ENCODE measurements at places on chromosomes 7 and 10.

DNA sequence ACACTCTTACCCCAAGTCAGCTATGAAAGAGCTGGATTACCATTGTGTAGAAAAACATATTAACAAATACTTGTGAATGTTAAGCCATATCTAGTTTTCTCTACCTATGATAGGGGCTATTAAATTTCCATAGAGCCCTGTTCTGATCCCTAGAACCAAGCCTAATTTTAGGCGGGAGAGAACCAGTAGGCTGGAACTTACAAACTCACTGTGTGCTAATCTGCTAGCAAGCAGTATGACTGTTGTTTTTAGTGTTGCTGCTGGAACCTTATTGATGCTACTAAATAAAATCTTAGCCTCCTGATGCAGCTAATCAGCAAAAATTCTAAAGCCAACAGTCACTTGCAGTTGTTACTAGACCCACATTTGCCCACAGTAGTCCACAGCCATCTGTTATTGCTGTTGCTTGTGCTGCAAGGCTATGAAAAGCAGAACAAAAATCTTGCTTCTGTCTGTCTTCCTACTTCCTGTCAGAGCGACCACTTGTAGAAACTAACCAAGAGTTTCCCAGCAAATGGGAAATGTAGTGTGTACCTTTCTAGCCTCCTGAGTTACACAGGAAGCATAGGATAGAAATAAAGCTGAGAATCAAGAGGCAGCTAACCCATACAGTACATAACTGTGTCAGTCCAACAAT is 368.4 kb downstream of the ARL4A start:
- H3K4me1 ChIP-seq = no peaks in the 10 kb centered on the region
- no peak overlapping the region for H3K27ac ChIP-seq
- H3K36me3 ChIP-seq = no peaks in the 10 kb centered on the region

DNA sequence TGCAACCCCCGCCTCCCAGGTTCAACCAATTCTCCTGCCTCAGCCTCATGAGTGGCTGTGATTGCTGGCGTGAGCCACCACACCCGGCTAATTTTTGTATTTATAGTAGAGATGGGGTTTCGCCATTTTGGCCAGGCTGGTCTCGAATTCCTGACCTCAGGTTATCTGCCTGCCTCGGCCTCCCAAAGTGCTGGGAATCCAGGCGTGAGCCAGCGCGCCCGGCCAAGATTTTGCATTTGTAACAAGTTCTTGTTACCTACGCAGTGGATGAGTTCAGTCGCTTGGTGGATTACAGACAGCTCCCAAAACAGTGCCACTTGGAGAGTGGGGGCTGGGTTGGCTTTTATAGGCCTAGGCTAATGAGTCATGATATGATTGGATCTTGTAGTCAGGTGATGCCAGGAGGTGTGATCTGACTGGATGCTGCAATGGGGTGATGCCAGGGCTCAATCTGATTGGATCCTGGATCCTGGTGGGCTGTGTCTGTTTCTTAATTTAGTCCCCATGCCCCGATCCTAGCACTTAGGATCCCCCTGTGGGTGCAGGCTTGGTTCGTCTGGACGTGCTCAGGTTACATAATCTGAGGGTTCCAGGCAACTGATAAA is 20.3 kb downstream of the SBDS start:
- no peak overlapping the region for H3K4me3 ChIP-seq
- DNase-seq = no peak
- no peak overlapping the region for H3K27ac ChIP-seq
- H3K4me1 ChIP-seq = no peaks in the 10 kb centered on the region
- no peaks in the 10 kb centered on the region for H3K27me3 ChIP-seq
- H3K36me3 ChIP-seq = no peaks in the 10 kb centered on the region

GRCh38 chr10:1070919-1071318 is 14.7 kb downstream of the WDR37 start:
- no peak overlapping the region for H3K4me3 ChIP-seq
- DNase-seq = no peak
- H3K27ac ChIP-seq = no peak overlapping the region
- peaks cover 30% of the 10 kb centered on the region for H3K36me3 ChIP-seq
- H3K27me3 ChIP-seq = no peaks in the 10 kb centered on the region
- peaks cover 5% of the 10 kb centered on the region for H3K4me1 ChIP-seq

GRCh38 chr7:51310131-51310583 is 6.5 kb downstream of the COBL start:
- H3K4me3 ChIP-seq = no peak overlapping the region
- peak overlapping the region; percentile 50 for H3K27ac ChIP-seq
- peaks cover 79% of the 10 kb centered on the region for H3K4me1 ChIP-seq
- H3K36me3 ChIP-seq = no peaks in the 10 kb centered on the region
- no peak for DNase-seq
- H3K27me3 ChIP-seq = no peaks in the 10 kb centered on the region

DNA sequence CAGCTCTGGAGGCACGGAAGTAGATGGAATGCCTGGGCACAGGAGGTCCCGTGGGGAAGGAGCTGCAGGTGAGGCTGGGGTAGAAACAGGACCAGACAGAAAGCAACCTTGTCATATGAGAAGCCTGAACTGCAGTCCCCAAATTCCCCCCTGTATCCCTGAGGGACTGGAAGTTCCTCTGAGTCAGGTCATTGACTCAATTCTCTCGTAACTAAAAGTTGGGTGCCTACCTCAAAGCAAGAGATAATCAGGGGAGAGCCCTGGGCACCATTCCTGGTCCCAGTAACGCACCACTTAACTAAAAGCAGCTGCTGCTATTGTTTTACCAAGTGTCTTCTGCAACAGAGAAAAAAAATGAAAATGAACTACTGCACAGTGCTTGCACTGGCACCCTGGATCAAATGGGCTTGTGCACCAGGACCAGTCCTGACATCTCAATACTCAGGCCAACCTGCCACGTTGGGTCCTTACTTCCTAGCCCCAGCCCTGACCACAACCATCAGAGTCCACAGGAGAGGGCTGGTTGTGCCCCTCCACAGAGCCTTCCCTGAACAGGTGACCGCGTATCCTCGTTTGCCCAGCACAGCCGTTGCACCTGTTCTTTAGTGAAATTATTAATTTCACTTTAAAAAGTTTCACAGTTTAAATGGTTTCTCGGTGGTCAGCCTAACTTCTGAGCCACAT is 79.3 kb downstream of the GRID1 start:
- no peak for DNase-seq
- H3K27me3 ChIP-seq = no peaks in the 10 kb centered on the region
- H3K4me1 ChIP-seq = no peaks in the 10 kb centered on the region

DNA sequence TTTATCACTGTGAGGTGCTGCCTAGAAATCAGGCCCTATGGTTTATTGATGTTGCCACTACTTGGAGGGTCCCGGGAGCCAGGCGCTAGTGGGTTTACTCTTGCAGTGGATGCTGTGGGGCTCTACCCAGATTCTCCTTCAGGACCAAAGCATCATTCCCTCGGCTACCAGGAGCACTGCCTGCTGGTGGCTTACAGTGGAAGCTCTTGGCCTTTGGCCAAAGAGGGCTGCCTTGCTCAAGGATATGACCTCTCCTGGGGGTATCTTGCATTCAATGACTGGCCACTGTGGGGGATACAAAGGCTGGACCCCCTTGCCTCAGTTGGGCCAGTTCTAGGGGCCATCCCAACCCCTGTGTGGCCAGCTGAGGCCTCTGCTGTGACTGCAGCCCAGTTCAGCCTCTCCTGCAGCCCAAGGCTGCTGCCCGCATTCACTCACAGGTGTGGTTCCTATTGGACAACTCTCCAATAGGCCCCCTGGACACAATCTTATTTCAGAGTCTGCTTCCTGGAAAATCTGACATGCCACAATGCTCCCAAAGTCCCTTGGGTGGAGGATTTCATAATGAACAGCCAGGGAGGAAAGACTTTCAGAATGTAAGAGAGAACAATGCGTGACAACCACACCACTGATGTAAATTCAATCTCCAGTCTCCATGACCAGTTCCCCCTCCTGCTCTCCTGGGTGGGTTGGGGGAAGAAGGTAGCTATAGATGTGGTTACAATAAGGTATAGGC is 196.3 kb downstream of the SNX10 start:
- no peaks in the 10 kb centered on the region for H3K27me3 ChIP-seq
- H3K36me3 ChIP-seq = no peaks in the 10 kb centered on the region
- no peak for DNase-seq

DNA sequence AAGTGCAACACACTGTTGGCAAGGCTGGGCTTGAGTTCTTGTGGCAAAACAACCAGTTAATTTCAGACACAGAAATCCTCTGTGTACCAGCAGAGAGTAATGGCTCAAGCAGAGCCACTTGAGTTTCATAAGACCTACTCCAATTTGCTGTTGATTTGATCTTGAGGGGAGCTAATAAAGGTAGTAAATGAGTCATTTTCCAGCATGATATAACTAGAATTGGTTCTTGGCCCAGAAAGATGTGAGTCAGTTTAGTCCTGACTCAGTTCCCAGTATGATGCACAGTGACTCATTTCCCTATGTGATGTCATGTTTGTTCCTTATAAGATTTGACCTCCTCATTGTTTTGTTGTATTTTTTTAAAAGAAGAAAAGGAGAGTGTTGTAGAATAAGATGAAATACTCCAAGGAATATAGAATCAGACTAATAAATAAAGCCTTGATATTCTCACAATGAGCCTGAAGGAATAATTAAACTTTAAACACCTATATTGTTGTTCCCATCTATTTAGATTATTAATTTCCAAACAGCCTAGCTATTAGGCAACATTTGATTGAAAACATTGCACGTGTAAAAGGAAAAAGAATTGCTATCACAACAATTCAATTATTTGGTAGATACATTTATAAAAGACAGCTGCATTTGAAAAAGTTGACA is 186.2 kb downstream of the REEP3 start:
- H3K27me3 ChIP-seq = no peaks in the 10 kb centered on the region
- no peak for DNase-seq
- H3K4me1 ChIP-seq = peaks cover 34% of the 10 kb centered on the region
- no peaks in the 10 kb centered on the region for H3K36me3 ChIP-seq

GRCh38 chr10:102795453-102796406 is 41.5 kb downstream of the CYP17A1 start:
- H3K27ac ChIP-seq = peak overlapping the region; percentile 88
- H3K4me3 ChIP-seq = peak overlapping the region; percentile 5
- H3K27me3 ChIP-seq = no peaks in the 10 kb centered on the region
- peaks cover 12% of the 10 kb centered on the region for H3K36me3 ChIP-seq
- no peak for DNase-seq
- peaks cover 99% of the 10 kb centered on the region for H3K4me1 ChIP-seq

DNA sequence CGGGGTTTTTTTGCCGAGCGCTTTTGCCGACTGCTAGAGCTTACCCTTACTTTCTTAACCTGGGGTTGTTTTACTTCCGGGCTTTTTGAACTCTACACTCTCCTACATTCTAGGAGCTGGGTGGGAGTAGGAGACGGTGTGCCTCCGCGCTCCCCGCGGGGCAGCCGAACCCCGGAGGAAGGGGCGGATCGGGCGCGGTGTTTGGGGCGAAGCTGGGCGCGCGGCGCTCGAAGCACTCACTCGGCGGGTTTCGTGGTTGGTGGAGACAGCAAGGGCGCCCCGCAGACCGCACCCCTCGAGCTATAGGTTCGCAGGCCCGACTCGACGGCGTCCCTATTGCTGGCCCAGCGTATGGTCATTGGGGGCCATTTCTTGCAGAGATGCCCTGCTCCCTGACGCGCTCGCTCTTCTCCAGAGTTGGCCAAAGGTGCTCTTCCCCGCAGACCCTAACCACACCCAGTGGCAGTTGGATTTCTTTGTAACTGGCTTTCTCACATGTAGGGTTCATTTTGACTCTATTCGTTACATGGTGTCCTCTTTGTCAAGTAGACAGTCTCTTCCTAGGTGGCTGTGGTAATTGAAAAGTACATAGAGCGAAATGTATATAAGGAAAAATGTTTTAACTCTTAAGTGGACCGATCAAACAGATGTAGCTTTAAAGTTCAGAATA is 364 bp downstream of the ZNF518A start:
- H3K4me3 ChIP-seq = peak overlapping the region; percentile 73
- DNase-seq = peak; percentile 92
- H3K4me1 ChIP-seq = peaks cover 16% of the 10 kb centered on the region
- H3K36me3 ChIP-seq = peaks cover 12% of the 10 kb centered on the region
- H3K27me3 ChIP-seq = peaks cover 14% of the 10 kb centered on the region

- no peak overlapping the region for H3K4me3 ChIP-seq
- H3K36me3 ChIP-seq = no peaks in the 10 kb centered on the region
- no peaks in the 10 kb centered on the region for H3K4me1 ChIP-seq
- peaks cover 19% of the 10 kb centered on the region for H3K27me3 ChIP-seq
- no peak overlapping the region for H3K27ac ChIP-seq
These were observed 263.1 kb downstream of the ACTR3B start for GRCh38 chr7:153022475-153023193.

- no peak for DNase-seq
- H3K4me1 ChIP-seq = no peaks in the 10 kb centered on the region
- H3K36me3 ChIP-seq = no peaks in the 10 kb centered on the region
These were observed 364.3 kb upstream of the PLXDC2 start for GRCh38 chr10:19451937-19452336.

GRCh38 chr10:72692994-72693781 is 1.2 kb downstream of the MCU start:
- peak overlapping the region; percentile 90 for H3K27ac ChIP-seq
- H3K4me1 ChIP-seq = peaks cover 24% of the 10 kb centered on the region
- H3K27me3 ChIP-seq = no peaks in the 10 kb centered on the region
- peak overlapping the region; percentile 86 for H3K4me3 ChIP-seq
- H3K36me3 ChIP-seq = no peaks in the 10 kb centered on the region
- no peak for DNase-seq

GRCh38 chr7:134699021-134699818 is 52.6 kb downstream of the BPGM start:
- no peaks in the 10 kb centered on the region for H3K27me3 ChIP-seq
- DNase-seq = no peak
- peak overlapping the region; percentile 90 for H3K27ac ChIP-seq
- H3K4me3 ChIP-seq = no peak overlapping the region
- H3K36me3 ChIP-seq = no peaks in the 10 kb centered on the region
- H3K4me1 ChIP-seq = peaks cover 71% of the 10 kb centered on the region

DNA sequence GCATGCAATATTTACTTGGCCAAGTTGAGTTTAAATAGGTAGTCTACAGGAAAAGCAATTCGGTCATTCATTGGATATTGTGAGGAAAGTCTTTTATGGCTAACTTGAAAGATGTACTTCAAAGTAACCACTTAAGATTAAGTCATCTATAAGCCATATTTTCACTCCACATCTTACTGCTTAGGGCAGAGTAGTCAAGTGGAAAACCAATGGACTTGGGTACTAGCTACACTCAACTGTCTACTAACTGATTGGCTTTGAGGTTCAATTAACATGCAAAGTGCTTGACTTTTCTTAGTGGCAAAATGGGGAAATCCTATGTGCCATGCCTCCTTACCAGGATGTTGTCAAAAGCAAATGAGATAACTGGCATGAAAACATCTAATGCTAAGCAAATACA is 51.0 kb downstream of the CAV1 start:
- no peaks in the 10 kb centered on the region for H3K27me3 ChIP-seq
- no peak overlapping the region for H3K27ac ChIP-seq
- peaks cover 37% of the 10 kb centered on the region for H3K4me1 ChIP-seq
- DNase-seq = no peak
- no peaks in the 10 kb centered on the region for H3K36me3 ChIP-seq

GRCh38 chr7:81624650-81625631 is 144.9 kb downstream of the HGF start:
- H3K36me3 ChIP-seq = no peaks in the 10 kb centered on the region
- H3K27me3 ChIP-seq = no peaks in the 10 kb centered on the region
- H3K4me1 ChIP-seq = no peaks in the 10 kb centered on the region

Measured in esophagus muscularis mucosa (tissue), 4 donors.